ENCODE measurements at places on chromosomes 3 and 15.

- no peak for DNase-seq
Observed at GRCh38 chr3:58188921-58189451, 21.8 kb downstream of the DNASE1L3 start.

GRCh38 chr3:115072265-115073021 is 74.6 kb downstream of the ZBTB20 start:
- DNase-seq: no peak

DNA sequence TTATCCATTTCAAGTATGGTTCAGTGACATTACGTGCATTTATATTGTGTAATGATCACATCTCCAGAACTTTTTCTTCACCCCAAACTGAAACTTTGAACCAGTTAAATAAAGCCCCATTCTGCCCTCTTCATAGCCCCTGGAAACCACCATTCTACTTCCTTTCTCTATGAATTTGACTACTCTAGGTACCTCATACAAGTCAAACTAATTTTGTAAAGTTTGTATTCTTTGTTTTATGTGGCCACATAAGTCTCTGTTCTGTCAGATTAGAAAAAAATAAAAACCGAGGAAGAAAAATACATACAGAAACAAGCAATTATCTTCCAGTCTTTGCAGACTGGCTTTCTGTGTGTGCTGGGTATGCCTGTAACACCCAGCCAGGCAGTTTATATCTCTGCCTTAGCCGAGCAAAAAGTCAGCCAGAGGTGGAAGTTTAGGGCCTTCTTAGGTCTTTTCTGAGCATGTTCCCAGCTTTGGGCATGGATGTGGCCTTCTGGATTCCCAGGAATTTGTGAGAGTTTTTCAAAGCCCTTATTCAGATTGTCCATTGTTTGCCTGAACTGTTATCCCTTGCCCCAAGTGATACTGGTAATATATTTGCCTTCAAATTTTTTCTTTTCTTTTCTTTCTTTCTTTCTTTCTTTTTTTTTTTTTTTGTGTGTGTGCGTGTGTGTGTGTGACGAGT is 6.0 kb upstream of the GRAMD1C start:
- DNase-seq: no peak

DNA sequence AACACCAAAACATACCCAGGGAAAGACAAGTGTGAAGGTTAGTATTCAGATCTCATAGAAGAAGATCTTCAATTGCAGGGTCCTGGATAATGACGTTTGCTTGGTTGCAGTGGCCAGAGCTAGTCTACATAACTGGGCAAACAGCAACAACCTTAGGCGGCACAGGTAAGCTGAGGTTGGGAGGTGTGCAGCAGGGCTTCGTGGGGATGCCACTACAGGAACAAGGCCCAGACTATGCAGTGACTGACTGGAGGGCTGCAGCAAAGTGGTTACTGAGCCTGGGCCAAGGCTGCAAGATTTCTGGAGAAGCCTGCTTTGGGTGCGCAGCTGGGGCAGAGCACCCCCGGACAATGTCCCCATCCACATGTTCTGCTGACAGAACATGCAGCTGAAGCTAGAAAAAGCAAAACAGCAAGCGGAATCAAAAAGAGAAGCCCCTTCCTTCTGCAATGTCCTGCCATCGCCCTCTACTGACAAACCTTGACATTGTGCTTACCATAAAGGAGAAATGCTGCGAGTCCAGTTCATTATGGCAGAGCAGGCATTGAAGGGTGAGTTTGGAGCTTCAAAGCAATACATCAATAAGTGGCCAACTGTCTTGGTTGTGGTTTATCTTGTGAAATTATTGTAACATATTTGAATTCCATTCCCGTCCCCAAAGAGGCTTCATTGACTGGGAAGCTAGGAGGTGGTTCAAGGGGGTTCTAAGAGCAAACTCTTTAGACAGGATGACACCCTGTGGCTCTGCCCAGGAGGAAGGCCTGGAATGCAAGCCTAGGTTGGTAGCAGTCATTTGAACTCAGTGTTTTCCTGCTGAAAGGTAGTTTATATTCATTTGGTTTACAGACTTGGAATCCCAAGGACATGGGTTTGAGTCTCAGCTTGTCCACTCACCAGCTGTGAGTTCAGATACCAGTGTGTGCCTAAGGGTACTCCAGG is 217.0 kb downstream of the PDCD6IP start:
- no peak for DNase-seq

DNA sequence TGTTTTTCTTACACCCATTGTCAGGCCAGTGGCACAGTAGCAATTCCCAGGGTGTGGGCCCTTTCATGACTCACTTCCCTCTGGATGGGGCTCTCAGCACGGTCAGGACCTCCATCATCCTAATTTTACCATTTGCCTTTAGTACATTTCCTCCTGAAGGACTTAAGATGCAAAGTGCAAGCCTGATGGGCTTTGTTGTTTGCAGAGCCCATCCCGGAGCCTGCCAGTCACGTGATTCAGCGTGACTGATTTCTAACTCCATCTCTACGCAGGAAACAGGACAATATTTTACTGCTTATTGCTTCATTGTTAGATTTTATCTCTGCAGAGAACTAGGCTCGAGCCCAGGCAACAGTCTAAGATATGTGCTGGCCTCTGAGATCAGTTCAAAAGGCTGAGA is 223.7 kb downstream of the PDZRN3 start:
- DNase-seq: no peak

- no peak for DNase-seq
Observed at GRCh38 chr3:133890037-133890436, 5.6 kb downstream of the RAB6B start.

DNA sequence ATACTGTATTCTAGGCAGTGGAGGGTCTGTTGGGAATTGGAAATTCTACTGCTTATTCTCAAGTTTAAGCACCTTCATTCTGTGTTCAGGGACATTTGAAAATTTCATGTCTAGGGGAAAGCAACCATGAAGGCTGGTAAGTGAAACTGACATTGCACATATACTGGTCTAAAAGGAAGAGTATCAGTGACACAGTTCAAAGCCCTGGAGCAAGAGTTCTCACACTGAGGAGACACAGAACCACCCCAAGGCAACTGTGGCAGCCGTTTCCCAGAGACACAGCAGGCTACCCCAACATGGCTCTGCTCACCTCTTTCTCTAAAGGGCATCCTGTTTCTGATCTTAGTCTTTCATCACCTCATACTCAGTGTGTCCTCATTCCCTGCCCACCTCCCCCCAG is 67.5 kb downstream of the KCNMB2 start:
- no peak for DNase-seq

- DNase-seq: peak; percentile 19
Observed at GRCh38 chr15:42371096-42371495, 11.8 kb downstream of the CAPN3 start.

GRCh38 chr15:44734839-44735481 is 1.4 kb upstream of the TRIM69 start:
- DNase-seq: no peak

DNA sequence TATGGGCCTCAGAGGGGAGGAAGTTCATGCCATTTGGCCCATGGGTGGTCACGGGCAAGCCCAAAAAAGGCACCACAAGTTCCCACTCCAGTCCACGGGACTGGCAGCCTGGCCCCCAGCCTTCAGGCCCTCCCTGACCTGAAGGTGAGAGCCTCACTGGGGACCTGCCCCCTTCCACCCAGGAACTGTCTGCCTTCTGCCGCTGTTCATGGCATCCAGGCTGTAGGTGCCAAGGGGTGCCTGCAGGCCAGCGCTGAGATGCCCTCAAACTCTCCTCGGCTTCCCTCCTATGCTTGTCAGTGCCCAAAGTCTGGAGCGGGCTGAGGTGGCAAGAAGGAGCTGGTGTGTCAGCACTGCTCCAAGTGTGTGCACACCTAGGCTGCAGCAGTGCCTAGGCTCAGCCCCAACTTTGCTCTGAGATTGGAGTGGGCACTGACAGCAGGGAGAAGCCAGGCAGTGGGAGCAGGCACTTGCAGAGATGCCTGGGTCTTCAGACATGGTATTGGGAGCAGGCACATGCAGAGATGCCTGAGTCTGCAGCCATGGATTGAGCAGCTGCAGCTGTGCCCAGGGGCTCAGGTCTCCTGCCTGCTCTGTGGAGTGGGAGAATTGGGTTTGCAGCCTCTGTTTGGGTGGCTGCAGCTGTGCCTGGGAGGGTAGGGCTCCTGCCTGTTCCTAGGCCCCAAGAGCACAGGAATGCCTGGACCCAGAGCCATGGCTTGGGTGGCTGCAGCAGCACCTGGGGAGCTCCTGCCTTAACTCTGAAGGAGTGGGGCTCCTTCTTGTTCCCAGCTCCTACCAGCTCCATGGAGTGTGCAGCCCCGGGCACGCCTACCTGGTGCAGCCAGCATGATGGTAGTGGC is 44.0 kb upstream of the PRR23C start:
- no peak for DNase-seq

- no peak for DNase-seq
Observed at GRCh38 chr3:14322667-14323295, 79.6 kb upstream of the SLC6A6 start.
